NCI-H1694 (cell line): ENCODE measurements at places on chromosomes 1 and 21.

DNA sequence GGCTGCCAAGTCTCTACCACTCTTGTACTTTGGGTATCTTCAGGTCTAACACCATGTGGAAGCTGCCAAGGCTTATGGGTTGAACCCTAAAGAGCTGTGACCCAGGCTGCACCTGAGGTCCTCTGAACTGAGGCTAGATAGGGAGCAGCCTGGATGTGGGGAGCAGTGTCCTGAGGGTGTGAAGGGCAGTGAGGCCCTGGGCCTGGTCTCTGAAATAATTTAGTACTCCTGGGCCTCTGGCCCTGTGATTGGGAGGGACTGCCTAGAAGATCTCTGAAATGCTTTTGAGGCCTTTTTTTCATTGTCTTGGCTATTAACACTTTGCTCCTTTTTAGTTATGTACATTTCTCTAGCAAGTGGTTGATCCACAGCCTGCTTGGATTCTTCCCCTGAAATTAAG, 847.2 kb upstream of the B3GALT2 start:
- no peak for DNase-seq

DNA sequence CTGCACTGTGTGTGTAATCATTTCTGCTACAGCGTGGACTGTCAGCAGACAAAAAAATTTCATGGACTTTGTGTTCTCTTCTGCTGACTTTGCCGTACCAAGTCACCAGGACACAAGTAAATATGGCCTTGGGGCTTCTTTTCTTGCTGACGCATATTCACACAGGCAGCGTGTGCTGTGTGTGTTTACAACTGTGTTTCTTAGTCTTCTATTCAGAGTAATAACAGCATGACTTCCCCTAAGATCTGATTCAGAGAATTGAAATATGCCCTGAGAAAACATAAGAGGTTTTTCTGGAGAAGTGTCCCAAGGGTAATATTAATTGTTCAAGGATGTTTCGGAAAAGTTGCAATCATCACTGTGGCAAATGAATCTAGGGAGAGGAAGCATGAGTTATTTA, 47.1 kb upstream of the DYNLT5 start:
- DNase-seq, result no peak

GRCh38 chr1:77015748-77016341, 148.6 kb downstream of the ST6GALNAC5 start:
- DNase-seq, result no peak

DNA sequence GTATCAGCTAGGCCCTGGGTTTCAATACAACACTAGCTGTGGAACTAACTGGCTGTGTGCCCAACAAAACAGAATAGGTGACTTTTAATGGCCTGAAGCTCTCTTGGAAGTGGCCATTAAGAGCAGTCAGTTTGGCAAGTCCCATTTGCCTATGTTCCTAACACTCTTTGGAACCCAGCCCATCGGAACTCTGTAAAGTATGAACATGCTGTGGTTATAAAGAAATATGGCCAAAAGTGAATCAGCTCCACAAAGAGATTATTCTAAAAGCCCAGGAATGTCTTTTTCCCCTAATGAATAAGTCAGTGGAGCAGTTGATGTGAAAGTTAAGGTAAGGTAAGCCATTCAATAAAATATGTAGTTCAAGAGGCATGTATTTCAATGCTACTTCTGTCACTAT, 223.7 kb upstream of the ADAMTS5 start:
- no peak for DNase-seq

DNA sequence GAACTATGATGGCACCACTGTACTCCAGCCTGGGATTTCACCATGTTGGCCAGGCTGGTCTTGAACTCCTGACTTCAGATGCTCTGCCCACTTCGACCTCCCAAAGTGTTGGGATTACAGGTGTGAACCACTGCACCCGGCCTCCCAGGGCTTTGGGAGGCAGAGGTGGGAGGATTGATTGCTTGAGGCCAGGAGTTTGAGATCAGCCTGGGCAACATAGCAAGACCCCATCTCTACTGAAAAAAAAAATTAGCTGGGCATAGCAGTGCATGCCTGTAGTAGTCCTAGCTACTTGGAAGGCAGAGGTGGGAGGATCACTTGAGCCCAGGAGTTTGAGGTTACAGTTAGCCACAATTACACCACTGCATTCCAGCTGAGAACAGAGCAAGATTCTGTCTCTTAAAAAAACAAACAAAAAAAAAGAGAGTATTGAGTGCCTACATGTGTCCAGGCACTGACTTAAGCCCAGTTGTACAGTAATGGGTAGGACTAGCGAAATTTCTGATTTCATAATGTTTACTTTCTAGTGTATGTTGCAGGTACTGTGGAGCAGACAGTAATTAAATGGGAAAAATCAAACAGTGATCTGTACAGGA, 4.2 kb downstream of the MANEAL start:
- no peak for DNase-seq

- DNase-seq, result no peak
Measured at GRCh38 chr1:214031267-214031650, 43.5 kb downstream of the PROX1 start.

DNA sequence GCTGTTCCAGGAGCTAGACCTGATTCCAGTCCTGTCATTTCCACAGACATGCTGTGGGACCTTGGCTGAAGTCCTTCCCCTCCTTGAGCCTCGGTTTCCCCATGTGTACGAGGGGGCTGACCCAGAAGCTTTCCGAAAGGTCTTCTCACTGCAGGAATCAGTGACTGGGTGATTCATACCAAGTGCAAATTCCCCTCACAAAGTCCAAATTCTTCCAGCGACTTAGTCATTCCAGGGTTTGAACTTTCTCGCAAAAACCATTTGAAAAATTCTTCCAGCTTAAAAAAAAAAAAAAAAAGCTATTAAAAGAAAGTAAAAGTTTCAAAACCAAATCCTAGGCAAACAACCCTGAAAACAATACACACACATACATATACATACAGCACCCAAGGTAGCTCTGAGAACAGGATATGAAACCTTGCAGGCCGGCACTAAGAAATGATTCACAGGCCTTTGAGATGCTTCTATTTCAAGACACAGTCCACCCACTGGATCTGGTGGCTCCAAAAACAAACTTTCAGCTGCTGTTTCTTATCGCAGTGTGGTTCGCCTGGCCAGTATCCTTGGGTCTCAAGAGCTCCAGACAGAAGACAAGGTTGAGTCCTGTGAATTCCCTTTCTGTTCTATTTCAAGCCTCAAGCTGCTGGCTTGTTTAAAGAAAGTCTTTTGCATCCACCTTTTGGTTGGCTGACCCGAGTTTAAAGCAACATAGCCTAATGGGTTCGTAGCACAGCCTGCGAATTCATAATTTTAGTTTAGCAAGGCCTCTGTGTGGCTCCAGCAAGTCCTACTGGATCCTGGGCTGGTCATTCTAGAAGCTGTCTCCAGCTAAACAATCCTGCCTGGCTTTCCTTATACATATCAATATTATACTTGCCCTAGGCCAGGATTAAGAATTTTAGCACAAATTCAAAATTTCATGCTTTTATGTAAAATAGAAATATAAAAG, 18.0 kb upstream of the ID3 start:
- DNase-seq, result no peak

GRCh38 chr1:28190337-28190979, 14.0 kb upstream of the PTAFR start:
- no peak for DNase-seq

- DNase-seq, result no peak
Measured at GRCh38 chr1:239250353-239251035, 135.9 kb upstream of the CHRM3 start.

GRCh38 chr1:205266611-205267305, 39.0 kb downstream of the TMCC2 start:
- no peak for DNase-seq

DNA sequence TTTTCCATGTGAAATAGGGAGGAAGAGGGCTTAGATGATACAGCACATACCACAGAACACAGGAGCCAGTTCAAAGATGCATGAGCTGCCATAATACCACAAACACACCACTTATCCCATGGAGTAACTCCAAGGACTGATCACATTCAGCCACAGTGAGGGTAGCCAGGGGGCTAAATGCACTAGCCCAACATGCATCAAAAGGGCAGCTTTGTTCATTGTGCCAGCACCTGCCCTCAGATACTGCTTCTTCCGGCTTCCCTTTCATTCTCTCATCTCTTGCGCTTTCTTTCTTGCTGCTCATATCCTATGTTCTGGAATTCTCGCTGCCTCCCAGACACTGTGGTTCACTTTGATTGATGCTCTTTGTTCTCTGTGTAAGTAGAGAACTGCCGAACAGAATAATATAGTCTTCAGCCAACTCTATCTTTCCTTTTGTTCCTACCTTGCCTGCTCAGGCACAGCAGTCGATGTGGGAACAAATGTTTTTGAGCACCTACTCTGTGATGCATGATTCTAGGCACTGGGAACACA, 50.0 kb upstream of the SYT6 start:
- DNase-seq, result no peak

DNA sequence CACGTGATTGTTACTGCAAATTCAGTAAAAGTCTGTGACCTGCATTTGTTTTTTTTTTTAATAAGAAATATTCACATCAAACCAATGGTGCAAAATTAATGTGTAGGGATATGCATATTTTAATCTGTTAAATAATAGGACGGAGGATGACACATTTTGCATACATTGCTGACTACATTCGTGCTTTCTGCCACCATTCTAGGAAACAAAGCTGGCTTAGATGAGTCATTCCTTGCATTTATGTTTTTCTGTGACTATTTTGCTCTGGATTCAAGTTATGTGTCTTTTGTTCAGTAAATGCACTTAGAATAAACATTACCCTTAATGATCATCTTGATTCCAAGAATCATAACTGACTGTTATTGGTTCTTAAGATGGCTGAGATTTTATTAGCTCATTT, 23.9 kb upstream of the CYYR1 start:
- DNase-seq, result no peak

DNA sequence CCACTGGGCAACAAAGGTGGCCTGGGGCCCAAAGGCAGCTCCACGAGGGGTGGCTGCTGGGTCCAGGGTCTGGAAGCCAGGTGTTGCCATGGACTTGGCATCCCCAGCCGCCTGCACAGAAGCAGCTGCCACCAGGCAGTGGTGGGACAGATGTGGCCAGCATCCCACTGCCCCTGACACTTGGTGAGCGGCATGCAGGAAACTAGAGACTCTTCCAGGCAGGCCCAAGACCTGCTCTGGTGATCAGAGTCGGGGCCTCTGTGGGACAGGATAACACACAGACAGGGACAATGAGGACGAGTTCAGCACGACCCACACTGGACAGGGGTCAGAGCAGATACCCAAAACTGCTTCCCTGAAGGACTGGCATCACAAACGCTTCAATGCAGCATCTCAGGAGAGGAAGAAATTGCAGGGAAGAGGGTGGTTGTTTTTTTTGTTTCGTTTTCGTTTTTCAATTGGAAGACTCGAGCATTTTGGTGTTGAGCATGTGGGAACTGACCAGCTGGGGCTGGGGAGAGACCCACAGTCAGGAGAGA, 34.1 kb upstream of the RNF187 start:
- DNase-seq, result no peak

DNA sequence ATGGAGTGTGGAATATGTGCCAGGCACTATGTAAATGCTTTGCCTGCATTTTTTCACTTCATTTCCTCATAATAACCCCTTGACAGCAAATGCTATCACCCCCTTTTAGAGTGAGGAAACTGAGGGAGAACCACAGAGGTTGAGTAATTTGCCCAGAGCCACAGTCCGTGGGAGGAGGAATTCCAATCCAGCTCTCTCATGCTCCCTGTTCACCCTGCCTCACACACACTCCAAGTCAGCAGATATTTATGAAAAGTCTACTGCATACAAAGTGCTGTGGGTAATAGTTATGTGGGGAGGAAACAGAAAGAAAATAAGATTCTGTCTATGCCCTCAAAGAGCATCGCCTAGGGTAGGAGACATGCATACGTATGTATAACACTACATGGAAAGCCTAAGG, 30.9 kb upstream of the RBM15 start:
- DNase-seq, result no peak

GRCh38 chr1:82731216-82731615, 930.5 kb downstream of the ADGRL2 start:
- no peak for DNase-seq

DNA sequence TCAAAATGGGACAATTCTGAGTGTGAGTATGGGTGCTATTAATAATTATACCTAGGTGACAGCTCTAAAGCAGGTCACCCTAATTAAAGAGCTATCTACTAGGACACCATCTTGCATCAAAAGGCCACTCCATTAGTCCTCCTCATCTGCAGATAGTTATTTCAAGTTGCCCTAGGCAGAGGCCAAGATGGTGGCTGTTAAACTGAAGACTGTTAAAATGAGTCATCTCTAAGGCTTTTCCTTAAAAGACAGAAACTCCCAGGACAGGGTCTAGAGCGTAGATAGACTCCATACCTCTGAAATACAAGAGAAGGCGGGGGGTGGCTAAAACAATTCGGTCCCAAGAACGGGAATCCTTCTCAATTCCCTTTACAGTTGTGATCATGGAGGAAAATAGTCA, 4.5 kb upstream of the ZNF697 start:
- DNase-seq, result no peak

DNA sequence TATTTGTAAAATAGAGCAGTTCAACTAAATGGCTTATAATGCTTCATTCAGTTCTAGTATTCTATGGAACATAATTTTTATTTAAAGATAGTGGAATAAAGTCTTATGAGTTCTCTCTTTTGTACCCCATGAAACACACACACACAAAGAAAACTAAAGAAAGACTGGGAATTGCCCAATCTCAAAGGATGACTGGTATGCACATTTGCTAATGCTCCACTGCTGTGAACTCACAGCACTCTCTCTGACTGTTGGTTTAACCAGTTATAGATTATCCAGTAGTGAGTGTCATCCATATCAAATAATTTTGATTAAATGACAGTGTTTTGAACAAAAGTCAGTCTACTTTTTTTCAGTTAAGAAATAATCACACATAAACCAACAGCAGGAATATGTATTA, 1082.4 kb upstream of the B3GALT2 start:
- no peak for DNase-seq

DNA sequence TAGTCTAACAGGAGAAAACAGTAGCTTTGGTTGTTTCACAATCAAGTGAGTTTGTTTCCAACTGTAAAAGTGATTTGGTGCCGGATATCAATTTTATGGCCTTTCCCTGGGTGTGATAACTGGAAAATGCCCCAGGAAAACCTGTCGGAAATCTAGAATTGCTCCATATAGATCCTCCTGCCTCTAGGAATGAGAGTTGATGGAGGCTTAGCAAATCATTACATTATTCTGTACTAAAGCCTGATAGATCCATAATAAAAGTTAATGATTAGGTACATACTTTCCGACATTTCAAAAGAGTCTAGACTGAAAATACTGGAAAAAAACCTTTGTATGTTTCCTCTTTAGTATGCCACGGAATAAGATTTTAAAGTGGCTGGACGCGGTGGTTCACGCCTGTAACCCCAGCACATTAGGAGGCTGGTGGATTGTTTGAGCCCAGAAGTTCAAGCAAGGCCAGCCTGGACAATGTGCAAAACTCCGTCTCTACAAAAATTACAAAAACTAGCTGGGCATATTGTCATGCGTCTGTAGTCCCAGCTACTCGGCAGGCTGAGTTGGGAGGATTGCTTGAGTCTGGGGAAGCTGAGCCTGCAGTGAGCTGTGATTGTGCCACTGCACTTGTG, 70.0 kb upstream of the SLC45A1 start:
- DNase-seq, result no peak

DNA sequence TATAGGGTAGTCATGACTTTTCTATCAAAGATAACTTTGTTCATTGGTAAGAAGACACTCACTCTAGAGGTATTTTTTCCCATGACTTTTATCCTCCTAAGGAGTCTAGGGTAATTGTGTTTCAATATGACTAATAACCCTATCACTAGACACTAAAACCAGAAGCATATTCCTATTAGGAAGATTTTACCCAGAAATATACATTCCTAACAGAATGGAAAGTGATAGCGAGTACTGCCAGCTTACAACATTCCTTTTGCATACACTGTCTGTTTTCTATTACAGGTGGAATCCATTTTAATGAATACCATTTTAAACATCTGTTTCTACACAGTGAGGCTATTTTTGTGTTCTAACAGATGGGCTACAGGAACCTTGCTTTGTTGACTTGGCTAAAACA, 31.4 kb upstream of the C1orf185 start:
- no peak for DNase-seq
